ENCODE measurements at places on chromosomes 2 and 18.

DNA sequence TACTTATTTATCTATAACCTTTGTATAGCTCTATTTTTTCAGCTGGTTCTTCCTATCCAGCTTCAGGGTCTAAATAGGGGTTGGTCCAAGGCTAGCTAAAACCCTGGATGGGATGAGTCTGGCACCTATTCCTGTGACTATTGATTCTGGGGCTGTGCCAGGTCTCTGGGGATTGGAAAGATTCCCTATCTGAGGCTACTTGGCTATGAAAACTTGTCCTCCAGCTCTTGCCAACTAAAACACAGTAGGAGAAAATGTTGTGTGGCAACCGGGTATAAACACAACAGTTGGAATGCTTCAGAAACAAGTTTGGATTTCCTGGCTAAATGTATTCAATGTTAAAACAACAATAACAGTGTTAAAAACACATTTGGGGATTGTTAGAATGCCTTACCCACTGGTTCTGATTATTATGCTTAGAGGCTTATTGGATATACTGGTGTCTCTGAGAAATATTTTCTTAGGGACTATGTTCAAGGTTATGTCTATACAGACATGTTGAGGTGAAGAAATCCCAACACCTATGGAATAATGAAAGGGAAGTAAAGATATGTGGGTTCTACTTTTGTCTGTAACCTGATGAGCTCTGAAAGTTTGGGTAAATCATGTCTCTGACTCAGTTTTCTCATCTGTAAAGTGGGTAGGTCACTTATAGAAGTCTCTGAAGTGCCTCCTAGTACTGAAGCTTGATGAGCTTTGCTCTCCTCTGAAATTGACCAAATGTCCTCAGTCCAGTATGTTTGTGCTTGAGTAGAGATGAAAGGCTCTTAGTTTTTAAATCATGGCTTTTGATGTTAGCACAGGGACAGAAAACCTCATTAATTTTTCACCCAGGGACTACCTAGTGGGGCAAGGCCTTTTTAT is 460.7 kb downstream of the MTX2 start:
- no peak for DNase-seq

GRCh38 chr2:196234672-196235071 is 63.3 kb upstream of the STK17B start:
- no peak for DNase-seq

DNA sequence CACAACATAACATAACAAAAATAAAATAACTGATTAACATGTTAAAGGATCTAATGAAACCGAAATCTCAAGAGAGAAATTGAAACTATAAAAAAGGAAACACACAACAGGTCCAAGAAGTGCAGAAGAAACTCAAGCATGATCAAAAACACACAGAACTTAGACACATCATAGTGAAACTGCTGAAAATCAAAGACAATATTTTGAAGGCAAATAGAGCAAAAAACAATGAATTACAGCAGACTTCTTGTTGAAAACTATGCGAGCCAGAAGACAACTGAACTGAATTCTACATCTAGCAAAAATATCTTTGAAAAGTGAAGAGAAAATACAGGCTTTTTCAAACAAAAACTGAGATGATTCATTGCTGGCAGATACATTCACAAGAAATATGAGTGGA is 61.3 kb downstream of the UGP2 start:
- DNase-seq, result no peak

GRCh38 chr2:65940856-65941255 is 494.1 kb upstream of the MEIS1 start:
- DNase-seq, result no peak

- DNase-seq, result no peak
These were observed 3.0 kb downstream of the SLC35F6 start for GRCh38 chr2:26767129-26767528.

GRCh38 chr18:31274931-31275330 is 43.0 kb upstream of the DSG1 start:
- no peak for DNase-seq

- no peak for DNase-seq
These were observed 9.8 kb upstream of the GPC1 start for GRCh38 chr2:240425697-240426096.

Measured in NCI-H1048 (cell line).